GM12878 (cell line): ENCODE measurements at places on chromosomes 7 and 10. TPM values are rescaled to one million over a fixed set of nuclear protein-coding genes. Genes with fewer than 3 reads are reported as not detected.

The ZNF727 gene
- not detected in 2 replicates for polyA plus RNA-seq

GRCh38 chr10:69025370-69025896, 36.8 kb downstream of the KIFBP start:
- no peak for DNase-seq

DNA sequence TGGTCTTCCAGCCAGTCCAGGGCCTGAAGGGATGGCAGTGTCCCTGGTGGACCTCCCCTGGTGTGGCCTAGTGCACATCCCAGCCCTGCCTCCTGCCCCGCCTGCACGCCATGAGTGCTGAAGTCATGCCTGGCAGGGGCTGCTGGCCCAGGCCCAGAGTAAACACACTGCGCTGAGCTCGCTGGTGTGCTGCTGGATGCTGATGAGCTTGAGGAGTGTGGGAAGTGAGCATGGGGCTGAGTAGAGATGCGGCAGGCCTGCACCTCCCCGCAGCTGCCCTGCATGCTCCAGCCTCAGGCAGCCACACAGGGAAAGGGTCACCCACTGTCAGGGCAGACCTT, 43.2 kb downstream of the HTRA1 start:
- no peak for DNase-seq

DNA sequence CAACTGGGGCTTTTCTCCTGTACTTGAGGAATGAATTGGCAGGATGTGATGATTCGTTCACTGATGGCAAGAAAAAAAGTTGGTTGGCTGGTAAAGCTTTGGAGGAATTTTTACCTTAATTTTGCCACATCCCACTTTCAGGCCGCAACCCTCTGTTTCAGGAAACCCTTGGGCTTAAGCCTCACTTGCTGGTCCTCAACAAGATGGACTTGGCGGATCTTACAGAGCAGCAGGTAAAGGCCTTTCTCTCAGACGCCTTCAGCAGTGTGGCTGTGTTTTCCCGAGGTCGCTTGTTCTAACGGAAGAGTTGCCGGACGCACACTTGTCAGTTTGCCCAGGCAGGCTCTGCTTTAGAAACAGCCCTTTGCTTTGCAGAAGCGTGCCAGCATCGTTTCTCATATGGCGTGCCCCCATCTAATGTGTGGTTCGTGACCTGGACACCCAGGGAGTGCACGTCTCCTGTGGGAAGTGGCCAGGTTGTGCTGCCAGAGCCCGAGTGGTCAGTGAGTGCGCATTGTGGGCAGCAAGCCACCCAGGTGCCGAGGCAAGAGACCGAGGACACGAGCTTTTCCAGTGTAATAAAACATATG, 2.2 kb downstream of the MTG1 start:
- DNase-seq: no peak

The MET gene
- polyA plus RNA-seq: 0.03 TPM in 1 of 2 replicates, not detected in the other

DNA sequence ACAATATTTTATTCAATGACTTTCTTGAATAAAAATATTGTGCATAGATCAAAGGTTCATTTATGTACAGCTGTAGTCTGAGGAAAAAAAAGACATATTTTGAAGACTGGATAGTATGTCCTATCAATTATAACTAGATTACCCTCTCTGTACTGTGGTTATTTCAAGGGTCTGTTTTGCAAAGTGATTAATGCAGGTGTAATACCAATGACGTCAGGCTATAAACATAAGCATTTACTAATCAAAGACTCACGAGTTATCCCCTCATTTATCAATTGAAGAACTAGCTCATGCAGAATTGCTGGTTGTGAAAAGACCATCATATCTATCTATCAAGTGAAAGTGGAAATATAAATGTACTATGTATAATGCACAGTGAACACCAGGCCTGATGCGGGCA, 213.6 kb upstream of the HGF start:
- DNase-seq: no peak

GRCh38 chr10:110364531-110364937, 59.8 kb upstream of the SMNDC1 start:
- DNase-seq: no peak

DNA sequence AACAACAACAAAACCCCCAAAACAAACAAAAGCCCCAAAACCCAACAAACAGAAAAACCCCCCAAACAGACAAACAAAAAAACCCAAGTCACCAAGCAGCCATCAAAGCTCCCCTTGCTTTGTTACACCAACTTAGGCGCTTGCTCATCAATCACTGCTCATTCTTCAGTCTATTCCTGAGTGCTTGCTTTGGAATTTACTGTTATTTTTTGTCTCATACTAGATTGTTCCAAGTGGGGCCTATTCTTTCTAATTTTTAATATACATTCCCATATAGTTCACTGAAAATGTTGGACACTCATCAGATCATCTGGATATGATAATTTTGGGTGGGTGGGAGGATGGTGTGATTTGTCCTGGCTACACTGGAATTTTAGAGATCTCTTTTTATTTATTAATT, 126.0 kb upstream of the JCAD start:
- no peak for DNase-seq

DNA sequence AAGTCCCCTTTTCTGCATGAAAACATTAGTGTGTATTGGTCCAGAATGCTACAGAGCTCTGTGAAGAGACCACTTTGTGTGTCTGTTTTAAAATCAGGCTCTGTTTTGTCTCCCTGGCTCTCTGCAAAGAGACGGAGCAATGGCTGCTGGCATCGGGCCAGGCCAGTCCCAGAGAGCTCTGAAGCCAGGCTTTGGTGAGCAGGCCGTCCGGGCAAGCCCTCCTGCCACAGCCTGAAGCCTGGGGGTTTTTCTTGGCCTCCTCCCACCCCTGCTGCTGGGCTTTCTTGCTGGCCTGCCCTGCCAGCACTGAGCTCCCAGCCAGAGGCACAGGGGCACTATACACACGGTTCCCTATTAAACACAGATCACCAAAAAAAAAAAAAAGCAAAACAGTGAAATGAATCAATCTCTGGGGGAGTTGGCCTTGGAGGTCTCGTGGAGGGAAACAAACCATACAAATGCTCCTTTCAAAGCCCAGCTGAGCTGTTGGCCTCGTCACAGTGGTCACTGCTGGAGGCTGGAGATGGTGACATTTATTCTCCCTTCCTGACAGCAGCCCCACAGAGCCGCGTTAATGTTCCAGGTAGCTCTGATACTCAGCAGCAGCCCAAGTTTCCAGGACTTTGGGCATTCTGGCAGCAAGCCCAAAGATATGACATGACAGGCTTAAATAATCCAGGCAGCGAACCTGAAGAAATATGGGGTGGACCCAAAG, 237.2 kb downstream of the TCF7L2 start:
- no peak for DNase-seq

DNA sequence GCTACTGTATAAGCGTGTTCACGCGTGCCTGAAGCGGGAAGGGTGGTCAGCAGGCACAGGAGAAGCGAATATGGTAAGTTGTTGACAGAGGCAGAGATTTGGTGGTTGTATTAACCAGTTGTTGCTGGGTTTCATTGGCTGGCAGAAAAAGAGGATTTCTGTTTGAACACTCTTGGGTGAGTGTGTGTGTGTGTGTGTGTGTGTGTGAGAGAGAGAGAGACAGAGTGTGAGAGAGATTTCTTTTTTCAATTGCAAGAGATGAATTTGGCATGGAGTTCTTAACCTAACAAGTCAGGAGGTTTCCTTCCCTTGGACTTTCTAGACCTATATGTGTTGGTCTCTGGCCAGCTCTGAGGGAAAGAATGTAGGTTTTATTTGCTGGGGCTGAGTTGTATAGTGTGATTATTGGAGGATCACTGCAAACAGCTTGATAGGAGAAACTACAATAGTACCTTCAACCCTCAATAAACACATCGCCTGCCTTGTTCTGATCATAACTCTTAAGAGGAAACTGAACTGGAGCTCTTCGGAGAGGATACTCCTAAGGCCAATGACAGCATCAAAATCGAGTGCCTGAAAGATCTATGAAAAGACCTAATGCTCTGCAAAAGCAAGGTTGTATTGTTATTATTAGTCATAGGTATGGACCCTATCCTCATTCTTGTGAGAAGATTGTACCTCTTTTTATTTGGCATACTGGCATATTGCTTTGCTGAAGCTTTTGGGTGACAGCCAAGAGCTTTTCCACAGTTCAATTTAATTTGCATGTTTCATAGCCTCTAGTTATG, 1.2 kb downstream of the MCU start:
- no peak for DNase-seq

DNA sequence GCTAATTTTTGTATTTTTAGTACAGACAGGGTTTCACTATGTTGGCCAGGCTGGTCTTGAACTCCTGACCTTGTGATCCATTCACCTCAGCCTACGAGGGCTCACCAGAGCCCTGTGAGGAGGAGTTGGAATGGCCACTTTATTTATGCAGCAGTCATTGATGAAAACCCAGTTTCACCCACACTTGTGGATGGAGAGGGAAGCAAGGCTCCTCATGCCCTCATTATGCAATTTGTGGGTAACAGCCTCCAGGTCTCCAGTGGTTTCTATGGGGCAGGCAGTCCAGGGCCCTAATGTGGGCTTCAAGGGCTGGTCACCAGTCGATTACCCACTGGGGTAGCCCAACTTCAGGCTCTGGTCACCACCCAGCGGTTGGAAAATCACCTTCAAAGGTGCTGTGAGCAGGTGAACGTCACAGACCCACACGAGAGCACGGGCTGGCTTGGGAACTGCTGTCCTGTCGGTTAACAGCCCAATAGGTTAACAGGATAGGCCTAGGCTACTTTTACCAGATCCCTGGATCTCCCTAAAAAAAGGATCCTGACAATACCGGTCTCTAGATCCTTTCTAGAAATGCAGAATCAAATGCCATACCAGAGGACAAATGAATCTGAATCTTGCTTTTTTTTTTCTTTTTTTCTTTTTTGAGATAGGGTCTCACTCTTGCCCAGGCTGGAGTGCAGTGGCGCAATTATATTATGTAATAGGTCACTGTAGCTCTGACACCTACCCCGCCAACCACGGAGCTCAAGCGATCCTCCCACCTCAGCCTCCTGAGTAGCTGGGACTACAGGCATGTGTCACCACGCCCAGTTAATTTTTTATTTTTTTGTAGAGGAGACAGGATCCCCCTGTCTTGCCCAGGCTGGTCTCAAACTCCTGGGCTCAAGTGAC, 97.8 kb downstream of the SLC37A3 start:
- no peak for DNase-seq

GRCh38 chr7:157488966-157489365, 152.2 kb downstream of the DNAJB6 start:
- DNase-seq: no peak

The ASB10 gene
- polyA plus RNA-seq: not detected in 2 replicates

The EMX2 gene
- polyA plus RNA-seq: not detected in 2 replicates

The GNAT3 gene
- 4.8 and 6.7 TPM in 2 replicates for polyA plus RNA-seq

DNA sequence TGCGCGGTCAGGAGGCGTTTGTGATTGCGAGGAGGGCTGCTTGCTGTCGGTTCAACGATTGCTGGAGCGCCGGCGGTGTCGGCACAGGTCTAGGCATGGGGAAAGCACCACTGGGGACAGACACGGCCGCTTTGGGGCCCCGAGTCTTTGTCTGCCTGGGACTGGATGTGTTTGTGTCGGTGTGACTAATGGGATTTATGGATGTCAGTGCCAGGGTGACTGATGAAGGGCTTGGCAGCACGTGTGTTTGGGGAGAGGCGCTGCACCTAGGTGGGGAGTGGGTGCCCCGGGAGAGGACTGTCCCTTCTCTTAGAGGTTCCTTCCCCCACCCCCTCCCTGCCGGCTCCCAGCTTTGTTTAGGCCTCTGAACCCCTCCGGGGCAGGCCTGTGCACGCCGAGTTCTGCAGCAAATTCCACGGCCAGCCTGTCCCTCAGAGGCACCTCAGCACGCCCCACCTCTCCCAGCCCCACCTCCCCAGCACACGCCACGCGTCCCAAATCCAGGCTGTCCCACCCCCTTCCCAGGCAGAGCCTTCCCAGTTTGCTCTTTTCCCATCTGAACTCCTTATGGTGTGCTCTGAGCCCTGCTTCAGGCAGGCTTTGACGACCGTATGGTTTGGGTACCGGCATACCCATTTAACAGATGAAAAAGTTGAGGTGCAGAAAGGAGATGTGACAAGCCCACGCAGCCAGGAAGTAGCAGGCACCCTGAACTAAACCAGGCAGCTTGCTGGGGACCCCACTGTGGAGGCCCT, 6.4 kb upstream of the TNRC18 start:
- DNase-seq: no peak

DNA sequence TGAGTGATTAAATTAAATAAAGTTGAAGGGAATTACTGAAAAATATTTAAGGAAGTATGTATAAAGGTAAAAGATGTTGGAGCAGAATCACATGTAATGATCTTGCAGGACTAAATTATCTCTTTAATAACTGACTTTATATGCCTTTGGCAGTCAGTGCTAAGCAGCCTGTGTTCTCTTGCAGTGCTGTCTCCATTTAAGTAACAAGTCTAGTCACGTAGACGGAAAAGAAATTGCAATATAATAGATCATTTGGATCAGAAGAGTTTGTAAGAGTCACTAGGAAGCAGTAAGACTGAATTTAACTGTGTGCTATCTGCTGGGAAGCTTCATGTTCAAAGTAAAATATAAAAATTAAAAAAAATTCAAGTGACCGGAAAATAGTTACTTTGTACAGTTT, 21.4 kb downstream of the BZW2 start:
- no peak for DNase-seq

GRCh38 chr7:131061158-131061557, 266.5 kb upstream of the MKLN1 start:
- no peak for DNase-seq

DNA sequence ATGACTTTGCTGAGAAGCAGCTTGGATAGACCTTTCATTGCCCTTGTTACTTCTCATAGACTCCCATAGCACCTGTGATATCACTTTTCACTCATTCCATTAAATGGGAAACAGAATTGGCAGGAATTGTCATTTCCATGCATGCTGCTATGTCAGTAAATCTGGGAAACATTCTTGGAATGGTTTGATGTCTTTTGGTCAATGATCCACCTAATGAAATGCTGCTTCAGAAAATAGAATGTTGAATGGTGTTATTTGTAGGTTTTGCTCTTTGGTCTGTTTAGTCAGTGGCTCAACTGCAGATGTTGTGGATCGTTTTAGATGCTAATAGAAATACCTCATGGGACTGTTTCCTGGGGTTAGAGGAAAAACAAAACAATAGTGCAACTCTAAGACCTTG, 127.8 kb downstream of the PLPP4 start:
- DNase-seq: no peak

The CWF19L1 gene
- 45.0 and 46.6 TPM in 2 replicates for polyA plus RNA-seq

The ADCY1 gene
- 0.13 and 0.17 TPM in 2 replicates for polyA plus RNA-seq

DNA sequence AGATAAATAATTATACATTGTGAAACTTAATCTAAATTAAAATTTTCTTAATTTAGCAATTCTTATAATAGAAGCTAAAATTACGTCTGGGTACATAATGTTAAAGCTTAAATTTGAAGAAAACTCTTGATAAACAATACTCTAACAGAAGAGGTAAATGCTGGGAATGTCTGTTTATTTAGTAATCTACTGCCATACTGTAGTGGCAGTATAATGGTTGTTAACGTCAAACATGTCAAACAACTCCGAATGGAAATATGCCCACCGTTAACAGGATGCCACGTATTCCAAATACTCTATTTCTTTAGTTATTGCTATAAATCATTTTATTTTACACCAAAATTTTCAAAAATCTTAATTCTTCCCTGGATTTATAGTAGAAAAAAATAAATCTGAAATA, 40.0 kb upstream of the PTPN12 start:
- no peak for DNase-seq

The FANK1 gene
- polyA plus RNA-seq: 0.16 TPM in 1 of 2 replicates, not detected in the other

The AMPH gene
- polyA plus RNA-seq: 0.10 and 0.20 TPM in 2 replicates
